ENCODE measurements at places on chromosomes 3 and 15. TPM values are rescaled to one million over a fixed set of nuclear protein-coding genes. Genes with fewer than 3 reads are reported as not detected.

FGD5 gene
- total RNA-seq, result 110 TPM

ANKRD63 gene
- total RNA-seq, result not detected

GOLGA8S gene
- under 0.01 TPM for total RNA-seq

H1-8 gene
- not detected for total RNA-seq

CATSPER2 gene
- 0.33 TPM for total RNA-seq

IQCF5 gene
- not detected for total RNA-seq

WDR82 gene
- 96.0 TPM for total RNA-seq

GABRA5 gene
- total RNA-seq, result not detected

CHDH gene
- total RNA-seq, result 0.11 TPM

Measured in dermis lymphatic vessel endothelial cell (primary cell).